ENCODE measurements at places on chromosomes 3 and 15.
A peak's percentile ranks its signal among the peaks of the same experiment; 100 is the strongest.

DNA sequence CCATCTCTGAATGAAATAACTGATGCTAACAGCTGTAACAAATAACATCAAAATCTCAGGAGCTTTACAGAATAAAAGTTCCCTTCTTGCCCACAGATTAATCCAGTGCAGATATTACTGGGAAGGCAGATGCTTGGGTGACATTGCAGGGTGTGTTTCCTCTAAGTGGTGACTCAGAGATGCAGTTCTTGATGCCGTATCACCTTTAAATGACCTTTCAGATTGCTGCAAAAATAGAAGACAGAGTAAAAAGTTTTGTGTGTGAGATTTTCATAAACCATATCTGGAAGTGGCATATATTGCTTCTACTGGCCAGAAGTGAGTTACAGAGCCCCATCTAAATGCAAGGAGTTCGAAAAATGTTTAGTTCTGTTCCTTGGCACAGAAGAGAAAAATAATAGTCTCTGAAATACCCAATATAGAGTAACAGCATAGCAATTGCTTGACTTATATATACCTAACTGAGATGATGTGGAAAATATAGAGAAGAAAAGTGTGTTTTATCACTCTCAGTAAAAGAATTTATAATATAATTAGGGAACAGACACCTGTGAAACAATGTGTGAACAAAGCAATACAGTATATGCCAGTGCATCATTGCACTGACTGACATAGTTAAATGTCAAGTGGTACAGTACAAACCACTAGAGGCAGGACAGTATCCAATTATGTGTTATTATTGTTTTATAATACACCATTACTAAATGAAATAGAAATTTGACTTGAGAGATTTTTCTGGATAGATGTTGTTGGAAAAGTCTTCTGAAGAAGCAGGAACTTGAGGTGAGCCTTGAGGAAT is 430.7 kb upstream of the CBLB start:
- peak; percentile 10 for DNase-seq

DNA sequence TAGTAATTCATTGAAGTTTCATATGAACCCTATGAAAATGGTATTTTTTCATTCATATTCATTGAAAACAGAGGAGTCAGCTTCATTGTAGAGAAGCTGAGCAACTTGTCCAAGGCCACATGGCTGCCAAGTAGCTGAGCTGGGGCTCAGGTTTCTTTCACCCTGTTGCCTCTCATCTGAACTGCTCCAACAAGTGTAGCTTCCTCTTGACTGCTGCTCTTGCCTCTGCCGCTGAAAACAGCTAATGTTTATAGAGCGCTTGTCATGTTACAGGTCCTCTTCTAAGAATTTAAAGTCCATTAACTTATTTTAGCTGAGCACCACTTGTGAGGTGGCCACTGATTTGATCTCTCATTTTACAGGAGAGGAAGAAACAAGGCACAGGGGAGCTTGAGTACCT is 81.1 kb downstream of the PDCD6IP start:
- no peak for DNase-seq

- DNase-seq = no peak
Observed at GRCh38 chr3:195908694-195909581, 587 bp upstream of the TNK2 start.

- DNase-seq = peak; percentile 30
Observed at GRCh38 chr3:51668756-51669155, 2.3 kb upstream of the TEX264 start.

GRCh38 chr3:132561003-132561402 is 36.1 kb upstream of the ACKR4 start:
- no peak for DNase-seq

- DNase-seq = no peak
Observed at GRCh38 chr3:55885721-55886120, 398.6 kb upstream of the WNT5A start.

GRCh38 chr3:178350763-178351162 is 185.5 kb upstream of the KCNMB2 start:
- DNase-seq = no peak

DNA sequence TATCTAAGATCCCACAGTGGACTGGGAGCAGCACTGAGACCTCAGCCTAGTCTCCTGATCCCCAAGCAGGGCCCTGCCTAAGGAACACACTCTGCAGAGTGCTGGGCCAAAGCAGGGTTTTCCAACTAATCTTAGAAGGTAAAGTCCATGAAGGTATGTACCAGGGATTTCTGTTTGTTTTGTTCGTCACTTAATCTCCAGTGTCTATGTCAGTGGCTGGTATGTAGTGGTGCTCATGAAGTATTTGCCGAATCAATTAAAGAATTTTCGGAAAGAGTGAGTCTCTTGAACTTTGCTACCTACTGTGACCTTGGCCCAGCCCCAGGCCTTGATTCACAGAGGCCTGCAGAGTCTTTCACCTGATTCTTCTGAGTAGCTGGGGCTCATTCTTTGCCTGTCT is 1.7 kb downstream of the DUOX1 start:
- DNase-seq = no peak

DNA sequence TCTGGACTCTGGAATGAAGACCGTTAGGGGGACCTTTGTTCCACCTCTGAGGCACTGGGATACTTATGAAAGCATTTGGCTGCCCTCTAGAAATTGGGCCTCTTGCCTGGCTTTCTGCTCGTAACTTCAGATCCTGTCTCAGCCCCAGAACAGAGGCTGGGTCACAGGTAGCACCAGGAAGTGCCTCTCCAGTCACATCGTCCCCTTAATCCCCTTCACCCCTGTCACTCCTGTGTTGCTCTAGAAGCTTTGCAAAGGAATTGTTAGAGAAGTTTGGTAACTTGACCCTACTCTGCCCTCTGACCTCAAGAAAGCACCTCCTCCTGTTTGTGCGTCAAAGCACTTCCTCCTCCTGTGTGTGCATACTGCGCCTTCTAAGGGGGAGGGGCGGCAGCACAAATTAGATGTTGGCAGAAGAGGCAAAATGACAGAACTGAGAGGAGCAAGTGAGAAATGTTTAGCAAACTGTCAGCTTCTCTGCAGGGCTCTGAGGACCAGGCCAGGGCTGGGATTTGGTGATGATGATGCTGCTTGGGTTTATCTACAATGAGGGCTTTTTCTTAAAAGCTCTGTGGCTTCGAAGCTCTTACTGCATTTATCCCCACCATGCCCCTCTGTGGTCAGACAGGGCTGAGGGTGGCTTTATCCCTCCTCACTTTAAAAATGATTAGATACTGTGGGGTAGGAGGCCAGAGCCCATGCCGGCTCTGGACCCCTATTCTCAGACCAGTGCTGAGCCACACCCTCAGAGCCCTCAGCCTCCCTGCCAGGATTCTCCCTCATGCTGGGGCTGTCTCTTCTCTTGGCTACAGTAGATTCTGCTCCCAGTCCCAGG is 76.2 kb downstream of the LARS2 start:
- DNase-seq = no peak

DNA sequence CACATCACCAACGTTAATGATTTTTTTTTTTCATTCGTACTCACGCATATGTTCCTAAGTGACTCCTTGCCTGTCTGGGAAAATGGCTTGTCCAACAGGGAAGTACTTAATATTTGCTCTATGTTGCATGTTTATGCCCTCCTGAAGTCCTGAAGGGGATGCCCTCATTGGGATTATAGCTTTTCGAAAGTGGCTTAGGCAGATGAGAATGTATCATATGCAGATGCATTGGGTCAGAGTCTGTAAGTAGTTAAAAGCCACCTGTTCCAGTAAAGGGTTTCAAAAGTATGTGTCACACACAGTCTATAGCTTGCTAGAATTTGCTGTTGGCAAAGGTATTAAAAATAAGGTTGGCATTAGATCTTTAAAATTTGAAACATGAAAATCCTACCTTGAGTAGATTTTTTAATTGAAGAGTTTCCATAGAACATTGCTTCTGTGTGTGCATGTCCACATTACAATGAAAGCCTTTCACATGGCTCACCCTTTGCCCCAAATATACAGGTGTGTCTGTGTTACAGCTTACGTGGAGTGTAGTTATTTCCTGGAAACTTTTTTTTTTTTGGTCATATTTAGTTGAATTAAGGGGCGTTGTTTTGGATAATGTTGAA is 2.1 kb downstream of the ABHD17C start:
- no peak for DNase-seq

DNA sequence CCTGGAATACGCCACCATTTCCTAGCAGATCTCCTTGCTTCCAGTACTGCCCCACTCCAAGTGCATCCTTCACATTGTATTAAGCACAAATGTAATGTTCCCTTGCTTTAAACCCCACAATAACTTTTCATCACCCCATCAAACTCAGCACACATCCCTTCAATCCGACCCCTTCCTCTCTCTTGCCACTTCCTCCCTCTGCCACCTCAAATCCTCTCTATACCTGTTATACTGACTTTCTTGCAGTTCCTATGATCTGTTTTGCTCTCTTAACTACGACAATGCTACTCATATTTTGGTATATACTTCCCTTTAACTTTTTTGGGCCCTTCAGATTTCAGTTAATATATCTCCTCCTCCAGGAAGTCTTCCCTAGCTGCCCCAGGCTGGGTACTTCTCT is 14.1 kb downstream of the PARL start:
- DNase-seq = no peak

DNA sequence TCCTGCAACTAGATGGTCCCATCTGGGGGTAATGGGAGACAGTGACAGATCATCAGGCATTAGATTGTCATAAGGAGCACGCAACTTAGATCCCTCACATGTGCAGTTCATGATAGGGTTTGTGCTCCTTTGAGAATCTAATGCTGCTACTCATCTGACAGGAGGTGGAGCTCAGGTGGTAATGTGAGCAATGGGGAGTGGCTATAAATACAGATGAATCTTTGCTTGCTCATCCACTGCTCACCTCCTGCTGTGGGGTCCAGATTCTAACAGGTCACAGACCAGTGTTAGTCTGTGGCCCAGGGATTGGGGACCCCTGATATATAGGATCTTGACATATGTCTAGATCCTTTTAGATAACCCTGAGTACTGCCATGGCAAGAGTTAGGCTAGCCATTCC is 52.7 kb downstream of the RASGRF1 start:
- no peak for DNase-seq

DNA sequence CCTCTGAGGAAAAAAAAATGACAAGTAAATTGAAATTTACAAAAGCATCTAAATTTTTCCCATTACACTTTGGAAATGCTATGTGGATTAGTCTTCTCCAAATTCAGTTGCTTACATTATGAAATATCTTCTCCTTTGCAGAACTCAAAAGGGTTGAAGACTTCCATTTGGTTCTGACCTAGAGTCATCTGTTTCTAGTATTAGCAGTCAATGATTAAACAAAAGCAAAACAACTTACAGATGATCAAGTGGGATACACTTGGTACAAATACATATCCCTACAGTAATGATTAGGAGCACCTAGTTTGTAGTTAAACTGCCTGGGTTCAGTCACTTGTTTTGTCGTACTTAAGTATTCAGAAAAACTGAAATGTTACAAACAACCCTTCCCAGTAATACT is 136.2 kb downstream of the MBNL1 start:
- DNase-seq = no peak

DNA sequence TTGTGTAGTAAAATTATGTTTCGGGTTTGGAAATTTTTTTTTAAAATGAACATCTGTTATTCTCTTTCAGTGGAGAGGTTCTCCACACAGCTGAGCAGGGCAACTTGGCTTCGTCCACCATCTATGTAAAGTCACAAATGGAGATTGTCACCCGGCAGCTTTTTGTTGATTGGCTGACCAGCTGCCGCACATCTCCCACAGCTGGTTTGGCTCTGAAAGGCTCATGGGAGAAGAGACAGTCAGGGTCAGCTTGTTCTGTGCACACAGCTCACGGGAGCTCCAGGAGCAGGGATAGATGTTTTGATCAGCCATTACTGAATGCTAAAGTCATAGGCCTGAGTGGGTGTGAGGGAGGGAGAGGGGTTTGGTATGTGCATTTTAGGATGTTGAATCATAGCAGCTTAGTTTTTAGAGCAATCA is 12.9 kb upstream of the CCDC80 start:
- DNase-seq = peak; percentile 86

- DNase-seq = no peak
Observed at GRCh38 chr3:156620260-156620659, 54.1 kb upstream of the TIPARP start.

DNA sequence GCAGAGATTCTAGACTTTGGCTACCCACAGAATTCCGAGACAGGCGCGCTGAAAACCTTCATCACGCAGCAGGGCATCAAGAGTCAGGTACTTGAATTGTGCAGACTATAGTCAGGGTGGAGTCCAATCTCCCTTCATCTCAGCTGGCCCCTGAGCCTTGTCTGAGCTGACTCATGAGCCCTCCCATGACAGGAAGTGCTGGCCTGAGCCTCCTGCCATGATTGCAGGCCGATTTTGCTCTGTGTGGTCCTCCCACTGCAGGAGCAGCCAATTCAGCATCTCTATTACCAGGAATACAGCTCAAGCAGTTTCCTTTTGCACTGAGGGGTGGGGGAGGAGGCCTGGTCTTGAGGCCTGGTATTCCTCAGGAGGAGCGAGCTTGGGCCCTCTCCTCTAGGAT is 5.5 kb downstream of the AP2M1 start:
- peak; percentile 42 for DNase-seq

DNA sequence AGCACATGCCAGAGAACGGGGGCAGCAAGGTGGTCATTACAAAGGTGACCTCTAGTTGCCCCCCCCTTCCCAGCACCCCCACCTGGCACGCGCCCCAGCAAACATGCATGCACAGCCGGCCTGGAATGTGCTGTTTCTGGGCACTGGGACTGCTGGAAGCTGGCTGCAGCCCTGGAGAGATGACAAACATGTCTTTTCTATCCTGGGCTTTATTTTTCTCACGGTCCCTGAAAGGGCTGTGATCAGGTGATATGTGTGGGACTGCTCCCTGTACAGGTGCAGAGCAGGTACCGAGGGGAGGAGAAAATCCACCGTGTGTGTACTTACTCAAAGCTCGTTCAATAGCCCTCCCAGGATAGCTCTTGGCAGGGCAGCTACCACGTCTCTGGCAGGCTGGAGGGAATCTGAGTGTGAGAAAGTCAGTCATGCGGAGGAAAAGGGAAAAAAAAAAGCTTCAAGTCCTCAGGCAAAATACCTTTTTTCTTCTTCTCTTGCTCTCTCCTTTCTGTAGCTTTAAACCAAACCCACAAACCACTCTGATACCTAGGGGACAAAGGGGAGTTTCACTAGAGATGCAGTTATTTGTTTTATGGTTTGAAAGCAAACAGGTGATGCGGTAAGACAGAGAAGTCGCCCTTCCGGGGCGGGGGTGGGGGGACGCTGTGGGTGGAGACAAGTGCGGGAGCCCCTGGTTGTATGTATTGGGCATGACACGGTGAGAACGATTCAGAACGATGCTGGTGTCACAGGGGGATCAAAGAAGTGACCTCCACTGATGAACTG is 5.0 kb upstream of the HES1 start:
- no peak for DNase-seq

- peak; percentile 61 for DNase-seq
Observed at GRCh38 chr3:8458711-8459110, 42.9 kb upstream of the LMCD1 start.

GRCh38 chr15:43085921-43086320 is 19.9 kb downstream of the UBR1 start:
- no peak for DNase-seq

Measured in HFFc6 (cell line).